ENCODE measurements at places on chromosomes 1 and 21.

DNA sequence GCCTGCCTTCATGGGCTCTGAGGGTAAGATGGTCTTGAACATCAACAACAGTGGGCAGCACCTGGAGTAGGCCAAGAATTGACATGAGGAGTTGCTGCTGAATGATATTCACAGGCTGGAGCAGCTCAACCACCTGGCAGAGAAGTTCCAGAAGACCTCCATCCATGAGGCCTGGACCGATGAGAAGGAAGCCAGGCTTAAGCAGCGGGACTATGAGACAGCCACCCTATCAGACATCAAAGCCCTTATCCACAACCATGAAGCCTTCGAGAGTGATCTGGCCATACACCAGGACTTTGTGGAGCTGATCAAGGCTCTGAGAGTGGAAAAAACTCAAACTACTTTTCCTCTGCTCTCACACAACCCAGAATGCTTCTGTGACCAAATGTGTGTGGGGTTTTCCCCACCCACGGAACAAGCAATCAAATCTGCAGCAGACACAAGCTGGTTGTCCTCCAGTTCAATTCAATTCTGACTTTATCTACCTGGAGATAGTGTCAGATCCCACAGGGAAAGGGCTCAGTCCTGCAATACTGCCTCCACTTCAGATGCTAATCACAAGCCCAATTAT lies 12.1 kb upstream of the EPHA10 start:
- DNase-seq: no peak

GRCh38 chr1:18108299-18109057 lies 880 bp downstream of the IGSF21 start:
- no peak for DNase-seq

DNA sequence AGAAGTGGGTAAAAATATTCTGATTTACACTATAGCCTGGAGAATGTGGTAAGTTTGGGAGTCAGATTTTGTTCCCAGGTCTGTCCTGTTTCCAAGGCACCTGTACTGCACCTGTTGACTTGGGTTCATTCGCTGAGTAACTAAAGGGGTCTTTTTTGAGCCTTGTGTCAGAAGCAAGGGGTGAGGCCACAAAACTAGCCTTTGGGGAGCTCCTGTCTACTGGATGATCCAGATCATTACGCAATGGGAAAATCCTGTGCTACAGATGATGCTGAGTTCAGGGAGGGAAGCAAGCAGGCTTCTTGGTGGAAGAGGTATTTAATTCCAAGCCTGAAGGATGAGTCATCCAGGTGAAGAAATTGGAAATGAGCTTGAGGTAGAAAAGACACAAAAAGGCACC lies 424.0 kb downstream of the MATN1 start:
- no peak for DNase-seq

DNA sequence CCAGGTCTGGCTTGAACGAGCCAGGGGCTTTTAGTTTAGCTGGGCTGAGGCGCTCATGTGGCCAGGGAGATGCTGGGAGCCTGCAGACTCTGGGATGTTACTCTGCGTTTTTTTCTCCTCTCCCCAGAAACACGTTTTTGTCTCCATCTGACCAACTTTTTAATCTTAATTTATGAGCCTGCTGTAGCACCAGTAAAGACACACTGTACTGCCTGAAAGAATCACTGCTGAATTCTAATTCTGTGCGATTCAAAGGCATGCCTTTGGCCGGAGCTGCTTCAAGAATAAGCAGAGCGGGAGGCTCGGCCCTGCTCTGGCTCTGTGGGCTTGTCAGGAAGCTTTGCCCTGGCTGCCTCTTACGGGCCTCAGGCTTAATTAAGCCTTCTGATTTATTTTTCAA lies 129.5 kb downstream of the CAMTA1 start:
- no peak for DNase-seq

DNA sequence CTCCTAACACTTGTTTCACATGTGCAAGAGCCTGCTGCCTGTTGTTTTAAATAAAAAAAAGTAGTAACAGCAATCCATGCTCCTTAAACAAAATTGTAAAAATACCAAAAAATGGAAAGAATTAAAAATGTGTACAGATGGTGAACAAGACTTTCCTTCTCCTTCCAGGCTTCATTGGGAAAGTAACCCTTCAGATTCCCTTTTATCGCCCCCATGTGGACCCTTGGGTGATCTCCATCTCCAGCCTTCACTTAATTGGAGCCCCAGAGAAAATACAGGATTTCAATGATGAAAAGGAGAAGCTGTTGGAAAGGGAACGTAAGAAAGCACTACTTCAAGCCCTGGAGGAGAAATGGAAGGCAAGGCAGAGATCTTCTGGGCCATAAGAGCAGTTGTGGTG lies 14.2 kb downstream of the VPS13D start:
- no peak for DNase-seq

DNA sequence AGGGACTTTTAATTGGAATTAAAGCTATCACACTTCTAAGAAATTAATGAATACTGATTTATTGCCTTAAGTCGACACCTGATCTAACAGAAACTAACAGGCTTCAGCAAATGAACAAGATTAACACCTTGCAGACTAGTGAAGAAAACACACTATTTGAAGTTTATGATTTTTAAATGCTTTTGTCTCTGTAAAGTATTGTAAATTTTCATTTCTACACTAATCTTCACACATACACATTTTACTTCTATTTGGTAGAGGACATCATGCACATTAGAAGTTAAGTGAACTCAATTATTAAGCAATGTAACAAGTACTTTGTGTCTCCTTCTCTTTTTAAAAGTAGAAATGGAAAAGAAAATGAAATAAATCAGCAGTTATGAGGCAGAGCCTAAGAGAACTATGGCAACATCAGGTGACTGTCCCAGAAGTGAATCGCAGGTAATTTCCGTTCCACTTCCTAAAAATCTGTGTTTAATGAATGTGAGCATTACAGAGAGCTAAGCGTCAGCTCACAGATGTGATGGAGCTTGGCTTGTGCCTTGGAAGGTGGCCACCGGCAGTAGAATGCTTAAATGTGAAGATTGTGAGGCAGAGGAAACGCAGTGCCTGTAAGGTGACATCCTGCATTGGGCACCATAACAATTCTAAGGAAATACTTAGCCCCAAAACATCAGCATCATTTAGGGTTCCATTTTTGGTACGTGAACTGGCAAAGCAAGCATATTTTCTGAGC lies 1.2 kb downstream of the PRMT2 start:
- no peak for DNase-seq

DNA sequence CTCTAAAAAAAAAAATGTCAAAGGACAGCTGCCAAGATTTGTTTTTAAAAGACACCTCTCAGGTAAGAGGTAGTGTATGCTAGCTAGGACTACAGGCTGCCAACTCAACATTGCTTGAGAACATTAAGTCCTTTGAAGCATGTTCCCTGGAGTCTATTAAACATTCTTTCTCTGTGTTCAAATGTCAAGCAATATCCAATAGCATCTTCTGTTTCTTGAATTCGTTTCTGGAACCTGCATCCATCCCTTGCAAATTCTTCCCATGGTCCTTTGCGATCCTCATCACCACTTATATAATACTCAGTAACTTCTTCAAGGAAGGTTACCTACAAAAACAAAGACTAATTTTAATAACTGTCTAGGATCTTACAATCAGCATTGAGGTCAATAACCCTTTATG lies 5.6 kb downstream of the PPP1R15B start:
- DNase-seq: no peak

Measured in HCT116 (cell line).